ENCODE measurements at places on chromosomes 6 and 20. TPM values are rescaled to one million over a fixed set of nuclear protein-coding genes. Genes with fewer than 3 reads are reported as not detected.

PSMB8 gene
- total RNA-seq = 54.9 TPM

EYA2 gene
- total RNA-seq = 0.63 TPM

TCF19 gene
- total RNA-seq = 20.1 TPM

CST11 gene
- total RNA-seq = not detected

DNA sequence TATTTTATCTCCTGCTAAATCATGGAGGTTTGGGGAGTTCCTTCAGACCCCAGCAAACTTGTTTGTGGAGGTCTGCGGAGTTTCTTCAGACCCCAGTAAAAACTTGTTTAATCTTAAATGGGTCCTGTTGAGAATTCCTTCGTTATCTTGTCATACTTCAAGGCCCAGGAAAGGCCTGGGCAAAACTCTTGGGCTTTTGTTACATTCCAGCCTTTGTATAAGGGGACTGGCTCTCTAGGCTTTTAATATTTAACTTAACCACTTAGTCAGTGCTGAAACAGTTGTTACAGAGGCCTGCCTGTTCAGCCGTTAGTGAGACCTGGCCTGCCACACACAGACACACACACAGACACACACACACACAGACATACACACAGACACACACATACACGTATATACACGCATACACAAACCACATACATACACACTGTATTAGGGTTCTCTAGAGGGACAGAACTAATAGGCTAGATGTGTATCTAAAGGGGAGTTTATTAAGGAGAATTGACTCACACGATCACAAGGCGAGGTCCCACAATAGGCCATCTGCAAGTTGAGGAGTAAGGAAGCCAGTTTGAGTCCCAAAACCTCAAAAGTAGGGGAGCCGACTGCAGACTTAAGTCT lies 21.3 kb upstream of the CST3 start:
- no peak for DNase-seq

DNA sequence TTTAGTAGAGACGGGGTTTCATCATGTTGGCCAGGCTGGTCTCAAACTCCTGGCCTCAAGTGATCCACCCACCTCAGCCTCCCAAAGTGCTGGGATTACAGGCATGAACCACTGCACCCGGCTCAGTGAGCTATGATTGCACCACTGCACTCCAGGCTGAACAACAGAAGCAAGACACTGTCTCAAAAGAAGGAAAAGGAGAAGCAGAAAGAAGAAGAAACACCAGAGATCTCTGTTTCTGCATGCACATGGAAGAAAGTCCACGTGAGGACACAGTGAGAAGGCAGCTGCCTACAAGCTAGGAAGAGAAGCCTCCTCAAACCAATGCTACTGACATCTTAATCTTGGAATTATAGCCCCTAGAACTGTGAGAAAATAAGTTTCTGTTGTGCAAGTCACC lies 16.0 kb downstream of the ECT2L start:
- DNase-seq = no peak

- DNase-seq = no peak
Measured at GRCh38 chr20:854601-855000, 21.1 kb downstream of the FAM110A start.

DNA sequence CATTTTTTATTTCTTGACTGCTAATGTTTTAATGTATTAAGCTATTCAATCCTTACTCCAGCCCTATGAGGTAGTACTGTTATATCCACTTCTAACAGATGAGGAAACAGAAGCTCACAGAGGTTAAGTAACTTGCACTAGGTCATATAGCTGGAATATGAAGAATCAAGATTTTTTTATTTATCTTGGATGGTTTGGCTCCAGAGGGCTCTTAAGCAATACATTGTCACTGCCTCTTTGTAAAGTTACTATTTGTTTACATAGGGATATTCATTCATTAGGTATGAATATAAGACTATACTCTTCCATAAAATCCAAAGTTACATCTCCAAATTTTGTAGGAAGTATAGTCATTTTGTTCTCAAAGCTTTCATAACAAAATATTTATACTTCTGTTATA lies 113.8 kb downstream of the LAMP5 start:
- no peak for DNase-seq

DNA sequence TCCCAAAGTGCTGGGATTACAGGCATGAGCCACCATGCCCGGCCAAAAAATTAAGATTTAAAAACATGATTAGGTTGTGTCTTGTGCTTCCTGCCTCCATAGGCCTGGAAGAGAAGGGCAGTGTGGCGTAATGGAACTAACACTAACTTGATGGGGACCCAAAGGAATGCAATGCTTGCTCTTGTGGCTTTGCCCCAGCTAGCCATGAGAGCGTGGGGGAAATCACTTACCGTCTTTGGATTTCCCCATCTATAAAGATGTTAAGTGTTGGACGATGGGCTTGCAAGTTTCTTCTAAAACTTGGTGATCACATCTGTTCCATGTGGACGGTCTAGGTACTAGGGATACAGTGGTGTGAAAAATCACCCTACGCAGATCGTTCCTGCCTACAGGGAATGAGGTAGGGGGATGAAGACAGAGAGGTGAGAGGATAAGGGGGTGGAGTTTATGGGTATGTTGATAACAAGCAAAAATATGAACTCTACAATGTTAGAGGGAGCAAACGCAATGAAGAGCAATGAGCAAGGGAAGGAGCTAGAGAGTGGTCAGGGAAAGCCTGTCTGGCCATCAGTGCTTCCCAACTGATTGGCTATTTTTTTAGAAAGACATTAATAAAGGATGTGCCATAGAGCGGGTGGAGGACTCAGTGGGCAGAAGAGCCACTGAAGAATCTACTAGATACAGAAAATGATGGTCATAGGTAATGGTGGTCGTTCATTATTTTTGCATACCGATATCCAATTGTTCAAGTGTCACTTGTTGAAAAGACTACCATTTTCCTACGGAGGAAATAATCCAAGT lies 165.2 kb downstream of the BCAS1 start:
- no peak for DNase-seq

- no peak for DNase-seq
Measured at GRCh38 chr20:53069132-53069531, 97.0 kb downstream of the TSHZ2 start.

DNA sequence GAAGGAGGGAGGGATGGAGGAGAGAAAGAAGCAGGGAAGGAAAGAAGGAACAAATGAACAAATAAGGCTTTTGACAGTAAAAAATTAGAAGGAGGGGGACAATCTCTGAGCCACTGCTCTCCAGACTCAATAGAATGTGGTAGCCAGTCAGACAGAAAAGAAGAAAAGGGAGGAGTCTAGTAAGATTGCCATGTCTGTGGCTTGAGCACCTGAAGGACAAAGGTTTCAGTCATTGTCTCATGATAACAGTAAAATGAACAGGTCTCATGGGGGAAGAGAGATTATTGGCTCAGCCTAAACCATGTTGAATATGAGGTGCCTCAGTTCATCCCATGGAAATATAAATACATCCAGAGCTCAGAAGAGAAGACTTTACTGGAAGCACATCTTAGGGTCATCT lies 14.0 kb upstream of the LOC128125822 start:
- no peak for DNase-seq

GRCh38 chr6:56458324-56458884 lies 184.3 kb downstream of the DST start:
- no peak for DNase-seq

DNA sequence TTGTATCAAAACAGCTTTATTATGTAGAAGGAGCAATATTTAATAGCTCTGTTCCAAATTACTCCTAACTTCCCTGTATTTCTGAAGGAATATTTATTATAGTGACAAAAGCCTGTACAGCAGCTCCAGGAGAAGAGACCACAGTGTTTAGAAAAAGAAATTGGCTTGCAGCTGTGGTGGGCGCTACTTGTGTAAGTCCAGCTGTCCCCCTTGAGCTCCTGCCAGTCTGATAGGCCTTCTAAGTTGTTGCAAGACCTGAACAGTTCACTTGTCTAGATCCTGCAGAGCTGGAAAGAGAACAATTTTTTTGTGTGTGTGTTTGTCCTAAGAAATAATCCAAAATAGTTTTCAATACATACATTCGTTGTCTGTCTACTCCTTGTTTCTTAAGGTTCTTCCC lies 86.6 kb downstream of the JARID2 start:
- DNase-seq = no peak

GRCh38 chr6:169024047-169024660 lies 229.5 kb downstream of the THBS2 start:
- peak; percentile 80 for DNase-seq

GRCh38 chr20:45983279-45983743 lies 11.3 kb upstream of the ZNF335 start:
- DNase-seq = no peak

DNA sequence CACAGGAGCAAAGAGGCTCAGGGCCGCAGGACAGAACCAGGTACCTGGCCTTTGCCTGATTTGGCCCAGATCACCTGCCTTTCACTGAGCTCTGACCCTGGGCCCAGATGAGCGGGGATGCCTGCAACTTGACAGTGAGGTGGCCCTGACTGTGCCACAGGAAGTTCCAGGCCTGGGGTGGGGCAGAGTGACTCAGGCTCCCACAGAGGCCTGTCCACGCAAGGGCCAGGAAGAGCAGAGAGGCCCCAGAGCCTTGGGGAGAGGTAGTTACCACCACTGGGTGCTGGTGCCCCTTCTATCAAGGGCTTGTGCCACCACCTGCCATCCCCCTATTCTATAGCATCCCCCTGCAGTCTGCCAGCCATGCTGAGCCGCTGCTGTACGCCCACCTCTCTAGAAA lies 4.1 kb upstream of the NOL4L start:
- no peak for DNase-seq

- no peak for DNase-seq
Measured at GRCh38 chr6:47135772-47136171, 93.6 kb upstream of the ADGRF1 start.

GRCh38 chr6:166803471-166803870 lies 152.9 kb downstream of the RNASET2 start:
- DNase-seq = no peak

DNA sequence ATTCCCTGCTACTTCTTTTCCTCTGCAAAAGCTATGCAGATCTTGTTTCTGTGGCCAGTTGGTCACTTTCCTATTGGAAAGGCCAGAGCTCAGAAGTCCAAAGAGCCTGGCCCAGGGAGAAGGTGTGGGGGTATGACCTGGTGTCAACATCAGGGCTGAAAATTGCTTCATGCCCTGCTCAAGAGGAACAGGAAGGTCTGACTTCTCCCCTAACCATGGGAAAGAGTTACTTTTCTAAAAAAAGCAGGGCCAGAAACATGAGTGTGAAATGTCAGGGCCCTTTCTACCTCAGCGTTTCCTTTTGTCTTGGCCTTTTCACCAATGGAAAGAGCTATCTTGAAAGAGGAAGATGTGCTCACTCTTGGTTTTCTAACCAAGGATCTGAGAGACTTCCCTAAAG lies 117.4 kb downstream of the MAFB start:
- DNase-seq = no peak

All from lower leg skin (tissue), 4 donors.